Left renal pelvis (tissue), 4 donors: ENCODE measurements at places on chromosomes 16 and 17.

GRCh38 chr16:83723244-83723643 is 84.5 kb upstream of the HSBP1 start:
- no peak for DNase-seq

DNA sequence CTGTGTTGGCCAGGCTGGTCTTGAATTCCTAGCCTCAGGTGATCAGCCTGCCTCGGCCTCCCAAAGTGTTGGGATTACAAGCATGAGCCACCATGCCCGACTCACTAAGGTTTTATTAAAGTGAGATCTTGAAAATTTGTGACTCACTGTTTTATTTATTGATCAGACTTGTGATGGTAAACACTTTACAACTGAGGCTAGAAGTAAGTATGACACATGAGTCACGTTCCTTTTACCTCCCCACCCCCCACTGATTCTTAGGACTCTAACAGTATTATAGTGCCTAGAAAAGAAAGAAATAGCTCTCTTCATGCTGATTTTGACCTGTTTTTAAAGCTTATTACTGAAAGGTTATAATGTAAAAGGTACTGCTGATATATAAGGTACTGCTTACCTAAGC is 160.6 kb downstream of the TANC2 start:
- no peak for DNase-seq

DNA sequence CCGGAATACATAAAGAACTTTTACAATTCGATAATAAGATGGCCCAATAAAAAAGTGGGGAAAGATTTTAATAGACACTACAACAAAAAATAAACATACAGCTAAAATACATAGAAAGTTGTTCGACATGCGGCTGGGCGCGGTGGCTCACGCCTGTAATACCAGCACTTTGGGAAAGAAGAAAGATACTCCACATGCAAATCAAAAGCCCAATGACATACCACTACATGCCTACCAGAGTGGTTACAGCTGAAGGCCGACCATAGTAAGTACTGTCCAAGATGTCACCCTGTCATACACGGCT is 9.3 kb downstream of the PRCD start:
- DNase-seq = no peak

DNA sequence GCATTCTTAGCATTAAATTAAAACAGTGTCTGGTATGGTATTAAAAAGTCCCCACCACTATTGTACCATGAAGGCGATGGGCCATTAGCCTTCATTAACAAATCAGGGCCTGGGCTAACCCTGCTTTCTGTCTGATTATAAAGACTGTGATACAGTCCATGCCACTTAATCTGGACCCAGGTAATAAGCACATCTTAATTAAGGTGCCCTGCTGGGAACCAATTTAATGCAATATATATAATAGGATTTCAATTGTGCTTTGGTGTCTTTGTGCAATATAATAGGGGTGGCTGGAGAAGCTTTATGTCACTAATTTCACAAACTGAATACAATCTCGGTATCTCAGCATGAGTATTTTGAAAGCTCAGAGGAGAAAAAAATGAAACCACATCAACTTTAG is 64.4 kb upstream of the CDH8 start:
- DNase-seq = no peak
